Amniotic epithelial cell (primary cell): ENCODE measurements at places on chromosomes 6 and 20.

GRCh38 chr6:41634657-41635056 lies 3.6 kb upstream of the MDFI start:
- peak; percentile 43 for DNase-seq

GRCh38 chr20:1631309-1632151 lies 11.7 kb upstream of the SIRPB1 start:
- DNase-seq = peak; percentile 0

- DNase-seq = no peak
Measured at GRCh38 chr20:942611-943010, 26.5 kb upstream of the ANGPT4 start.

GRCh38 chr6:48036316-48036715 lies 74.7 kb downstream of the PTCHD4 start:
- peak; percentile 97 for DNase-seq

DNA sequence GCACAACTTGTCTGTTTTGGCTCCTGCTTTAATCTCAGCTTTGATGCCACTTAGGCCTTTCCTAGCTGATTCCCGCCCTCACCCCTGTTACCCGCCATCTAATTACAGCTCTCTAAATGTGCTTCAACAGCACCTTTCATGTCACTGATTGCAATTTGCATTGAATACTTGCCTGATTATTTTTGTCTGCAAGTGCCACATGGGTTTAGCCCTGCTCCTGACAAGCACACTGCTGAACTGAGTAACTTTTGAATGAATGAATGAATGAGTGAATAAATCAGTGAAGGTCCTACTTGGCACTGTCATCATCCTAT lies 591 bp upstream of the DCBLD1 start:
- no peak for DNase-seq

DNA sequence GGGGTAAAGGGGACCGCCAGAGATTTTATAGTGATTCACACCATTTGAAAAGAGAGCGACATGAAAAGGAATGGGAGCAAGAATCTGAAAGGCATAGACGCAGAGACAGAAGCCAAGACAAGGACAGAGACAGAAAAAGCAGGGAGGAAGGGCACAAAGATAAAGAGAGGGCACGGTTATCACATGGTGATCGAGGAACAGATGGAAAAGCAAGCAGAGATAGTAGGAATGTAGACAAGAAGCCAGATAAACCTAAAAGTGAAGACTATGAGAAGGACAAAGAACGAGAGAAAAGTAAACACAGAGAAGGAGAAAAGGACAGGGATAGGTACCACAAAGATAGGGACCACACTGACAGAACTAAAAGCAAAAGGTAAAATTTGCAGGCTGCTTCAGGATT lies 77.7 kb downstream of the PHF3 start:
- no peak for DNase-seq

DNA sequence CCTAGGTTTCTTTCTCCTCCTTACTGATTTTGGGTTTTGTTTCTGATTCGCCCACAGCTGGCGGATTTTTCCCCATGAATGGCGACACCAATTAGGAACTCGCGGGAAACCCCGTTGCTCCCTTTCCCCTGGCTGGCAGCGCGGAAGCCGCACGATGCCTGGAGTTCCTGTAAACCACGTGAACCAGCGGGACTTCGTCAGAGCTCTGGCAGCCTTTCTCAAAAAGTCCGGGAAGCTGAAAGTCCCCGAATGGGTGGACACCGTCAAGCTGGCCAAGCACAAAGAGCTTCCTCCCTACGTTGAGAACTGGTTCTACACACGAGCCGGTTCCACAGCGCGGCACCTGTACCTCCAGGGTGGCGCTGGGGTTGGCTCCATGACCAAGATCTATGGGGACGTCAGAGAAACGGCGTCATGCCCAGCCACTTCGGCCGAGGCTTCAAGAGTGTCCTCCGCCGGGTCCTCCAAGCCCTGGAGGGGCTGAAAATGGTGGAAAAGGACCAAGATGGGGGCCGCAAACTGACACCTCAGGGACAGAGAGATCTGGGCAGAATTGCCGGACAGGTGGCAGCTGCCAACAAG lies 3.2 kb upstream of the SEC23B start:
- peak; percentile 16 for DNase-seq

- DNase-seq = no peak
Measured at GRCh38 chr20:46755483-46756413, 46.3 kb downstream of the SLC2A10 start.

- no peak for DNase-seq
Measured at GRCh38 chr20:11978496-11978895, 60.8 kb downstream of the BTBD3 start.

- peak; percentile 88 for DNase-seq
Measured at GRCh38 chr6:155314773-155315515, 660 bp upstream of the TFB1M start.

DNA sequence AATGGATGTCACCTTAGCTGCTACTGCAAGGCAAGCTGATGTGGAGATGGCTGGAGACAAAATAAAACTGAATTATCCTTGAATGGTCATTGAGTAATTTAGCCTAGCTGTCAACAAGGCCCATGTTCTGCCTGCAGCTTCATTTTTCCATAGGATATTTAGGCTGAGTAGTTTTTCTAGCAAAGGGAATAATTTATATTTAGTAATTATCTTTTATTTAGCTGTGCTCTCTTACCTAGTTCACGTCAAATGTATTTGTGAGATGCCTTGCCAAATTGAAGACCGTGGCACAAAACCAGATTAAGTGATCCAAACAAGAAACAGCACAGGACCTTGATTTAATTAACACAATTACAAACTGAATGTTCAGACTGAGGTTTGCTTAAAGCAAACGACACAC lies 77.4 kb upstream of the CEP162 start:
- DNase-seq = no peak

DNA sequence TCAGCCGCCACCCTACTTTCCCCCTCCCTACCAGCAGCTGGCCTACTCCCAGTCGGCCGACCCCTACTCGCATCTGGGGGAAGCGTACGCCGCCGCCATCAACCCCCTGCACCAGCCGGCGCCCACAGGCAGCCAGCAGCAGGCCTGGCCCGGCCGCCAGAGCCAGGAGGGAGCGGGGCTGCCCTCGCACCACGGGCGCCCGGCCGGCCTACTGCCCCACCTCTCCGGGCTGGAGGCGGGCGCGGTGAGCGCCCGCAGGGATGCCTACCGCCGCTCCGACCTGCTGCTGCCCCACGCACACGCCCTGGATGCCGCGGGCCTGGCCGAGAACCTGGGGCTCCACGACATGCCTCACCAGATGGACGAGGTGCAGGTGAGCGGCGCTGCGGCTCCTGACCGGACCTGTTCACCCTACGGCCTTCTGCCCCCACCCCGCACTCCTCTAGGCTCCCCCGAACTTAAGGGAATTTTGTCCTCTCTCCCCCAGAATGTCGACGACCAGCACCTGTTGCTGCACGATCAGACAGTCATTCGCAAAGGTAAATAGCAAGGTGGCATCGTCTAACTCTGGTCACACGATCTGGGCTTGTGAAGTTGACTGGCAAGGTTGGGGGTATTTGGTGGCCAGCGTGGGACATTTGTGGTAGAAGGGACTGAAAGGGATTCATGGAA lies 2.3 kb downstream of the TFAP2C start:
- DNase-seq = no peak

DNA sequence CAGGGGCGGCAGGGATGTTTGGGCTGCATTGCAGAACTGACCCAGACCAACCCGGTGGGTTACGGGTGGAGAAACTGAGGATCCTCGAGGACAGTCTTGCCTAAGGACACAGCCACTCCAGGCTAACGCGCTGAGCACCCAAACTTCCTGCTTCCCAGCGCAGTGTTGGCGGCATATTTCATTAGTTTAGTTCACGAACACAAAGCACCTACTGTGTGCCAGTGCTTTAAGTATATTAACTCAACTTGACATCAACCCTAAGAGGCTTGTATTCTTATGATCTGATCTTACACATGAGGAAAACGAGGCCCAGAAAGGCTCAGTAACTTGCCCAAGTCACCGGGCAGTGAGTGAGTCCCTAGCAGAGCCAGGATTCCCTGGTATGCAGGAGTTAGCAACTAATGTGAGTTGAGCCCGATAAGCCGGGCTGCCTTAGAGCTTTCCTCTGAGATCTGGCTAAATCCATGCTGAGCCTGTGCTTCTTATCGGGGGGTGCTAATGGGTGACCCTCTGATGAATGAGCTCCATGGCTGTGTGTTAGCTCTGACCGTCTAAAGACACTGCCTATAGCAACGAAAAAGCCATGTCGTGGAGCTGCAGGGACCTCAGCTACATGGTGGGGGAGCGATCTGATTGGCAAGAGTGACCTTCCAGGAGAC lies 92.7 kb downstream of the CD40 start:
- DNase-seq = no peak

DNA sequence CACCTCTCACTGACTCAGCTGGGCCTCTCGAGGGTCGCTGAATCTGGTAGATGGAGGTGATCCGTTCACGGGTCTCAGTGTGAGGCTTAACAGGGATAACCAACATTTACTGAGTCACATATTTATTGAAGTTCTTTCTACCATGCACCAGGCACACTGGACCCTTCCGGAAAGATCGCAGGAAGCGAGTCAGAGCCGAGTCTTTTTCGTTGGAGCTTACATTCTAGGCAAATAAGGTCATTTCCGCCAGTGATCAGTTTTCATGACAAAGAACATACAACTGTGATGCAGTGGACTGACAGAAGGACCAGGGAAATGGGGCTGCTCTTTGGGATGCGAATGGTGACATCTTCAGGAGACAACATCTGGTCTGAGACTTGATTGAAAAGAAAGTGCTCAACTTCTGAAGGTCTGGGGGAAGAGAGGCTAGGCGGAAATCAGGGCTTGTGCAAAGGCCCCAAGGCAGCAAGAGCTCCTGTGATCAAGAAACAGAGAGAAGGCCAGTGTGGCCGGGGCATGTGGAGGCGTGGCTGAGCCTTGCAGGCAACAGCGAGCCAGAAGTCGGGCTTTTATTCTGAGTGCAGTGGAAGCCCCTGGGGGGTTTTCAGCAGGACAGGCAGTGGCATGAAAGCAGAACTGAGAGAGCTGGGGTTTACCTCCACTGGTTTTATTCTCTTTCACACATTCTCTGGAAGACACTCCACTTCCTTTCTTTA lies 56.7 kb downstream of the APCDD1L start:
- peak; percentile 35 for DNase-seq

DNA sequence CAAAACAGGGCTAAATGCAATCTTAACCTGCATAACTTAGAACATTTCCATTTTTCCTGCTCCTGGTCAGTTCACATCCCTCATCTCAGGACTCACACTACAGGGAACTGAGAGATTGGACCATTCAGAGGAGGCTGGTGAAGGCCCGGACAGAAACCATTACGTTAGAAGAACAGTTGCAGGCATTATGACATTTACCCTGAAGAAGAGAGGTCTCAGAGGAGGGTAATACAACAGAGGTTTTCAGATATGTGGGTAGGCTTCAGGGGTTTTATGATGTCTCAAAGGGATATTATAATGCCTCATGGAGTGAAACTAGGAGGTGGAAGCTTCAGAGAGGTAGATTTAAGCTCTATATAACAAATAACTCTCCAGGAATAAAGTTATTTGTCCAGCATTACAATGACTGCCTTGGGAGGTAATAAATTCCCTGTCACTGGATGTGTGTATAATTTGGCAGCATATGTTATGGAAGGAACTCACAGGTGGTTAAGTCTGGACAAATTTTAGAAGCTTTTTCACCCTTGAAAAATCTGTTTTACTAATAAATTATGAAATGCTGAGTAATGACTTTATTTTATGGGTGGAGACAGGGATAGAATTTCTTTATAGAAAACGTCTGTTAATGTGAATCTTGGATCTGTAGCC lies 36.7 kb upstream of the RIPOR2 start:
- DNase-seq = no peak

GRCh38 chr6:34043359-34043758 lies 102.5 kb downstream of the GRM4 start:
- no peak for DNase-seq

DNA sequence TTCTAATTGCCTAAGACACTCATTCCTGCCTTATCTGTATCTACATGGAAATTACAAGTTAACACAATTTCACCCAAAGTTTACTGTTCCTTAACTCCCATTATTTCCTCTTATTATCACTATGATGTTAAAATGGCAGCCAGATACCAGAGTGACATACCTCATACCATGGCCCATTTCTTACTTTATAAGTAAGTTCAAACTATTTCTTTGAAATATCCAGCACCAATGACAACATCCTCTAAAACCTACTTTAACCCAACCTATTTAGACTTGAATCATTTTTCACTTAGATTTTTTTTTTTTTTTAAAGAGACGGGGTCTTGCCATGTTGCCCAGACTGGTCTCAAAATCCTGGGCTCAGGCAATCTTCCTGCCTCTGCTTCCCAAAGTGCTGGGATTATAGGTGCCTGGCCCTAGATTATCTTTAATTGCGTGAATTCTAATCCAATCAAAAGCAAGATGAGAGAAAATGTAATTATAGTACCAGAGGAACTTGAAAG lies 10.0 kb downstream of the REV3L start:
- DNase-seq = peak; percentile 48

- DNase-seq = no peak
Measured at GRCh38 chr20:34072076-34072475, 40.0 kb downstream of the EIF2S2 start.

DNA sequence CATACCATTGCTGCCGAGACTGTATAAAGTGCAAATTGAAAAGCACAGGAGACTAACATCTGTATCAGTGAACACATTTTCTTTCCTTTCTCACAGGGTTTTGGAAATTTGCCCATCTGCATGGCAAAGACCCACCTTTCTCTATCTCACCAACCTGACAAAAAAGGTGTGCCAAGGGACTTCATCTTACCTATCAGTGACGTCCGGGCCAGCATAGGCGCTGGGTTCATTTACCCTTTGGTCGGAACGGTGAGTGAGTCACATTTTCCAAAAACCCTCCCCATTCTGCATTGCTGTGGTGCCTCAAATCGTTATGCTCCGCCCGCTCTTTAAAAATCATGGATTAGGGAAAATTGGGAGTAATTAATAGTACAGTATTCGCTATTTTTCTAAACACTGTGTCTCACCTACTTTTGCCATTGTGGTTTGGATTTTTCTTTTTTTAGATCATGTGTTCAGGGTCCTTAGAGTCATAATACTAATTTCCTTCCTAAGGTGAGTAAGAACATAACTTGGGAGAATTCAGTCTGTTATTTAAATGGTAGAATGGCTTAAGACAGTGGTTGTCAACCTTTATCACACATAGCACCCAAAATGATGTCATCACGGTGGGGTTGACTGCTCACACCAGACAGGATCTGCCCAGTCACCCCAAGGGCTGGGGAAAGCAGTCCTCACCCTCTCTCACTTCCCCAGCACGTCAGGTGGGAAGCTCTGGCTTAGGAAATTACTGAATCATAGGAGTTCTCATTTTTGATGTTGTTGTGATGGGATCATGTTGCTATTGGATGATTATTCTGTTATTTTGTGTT lies 171.6 kb downstream of the MTHFD1L start:
- no peak for DNase-seq

GRCh38 chr6:127148511-127148910 lies 30.0 kb downstream of the RSPO3 start:
- peak; percentile 30 for DNase-seq
